ENCODE measurements at places on chromosomes 7 and 10.

DNA sequence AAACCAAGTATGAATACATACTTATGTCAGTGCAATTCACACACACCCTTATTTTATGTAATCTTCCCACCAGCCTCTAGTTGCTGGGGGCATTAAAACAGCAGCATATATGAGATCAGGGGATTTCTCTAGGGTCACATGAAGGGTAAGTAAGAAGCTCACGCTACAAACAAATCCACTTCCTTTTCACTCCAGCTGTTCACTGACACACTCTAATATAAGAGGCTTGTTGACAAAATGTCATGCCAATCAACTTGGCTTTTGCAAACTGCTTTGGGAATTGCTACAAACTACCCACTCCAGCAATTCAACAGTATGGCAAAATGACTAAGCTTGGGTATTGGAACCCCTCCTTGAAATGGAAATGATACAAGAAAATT lies 10.3 kb downstream of the FAM3C start:
- no peak for DNase-seq

- DNase-seq, result peak; percentile 37
These were observed 19.6 kb upstream of the PRKAG2 start for GRCh38 chr7:151896486-151896885.

- DNase-seq, result no peak
These were observed 89.2 kb downstream of the HERPUD2 start for GRCh38 chr7:35605760-35606159.

DNA sequence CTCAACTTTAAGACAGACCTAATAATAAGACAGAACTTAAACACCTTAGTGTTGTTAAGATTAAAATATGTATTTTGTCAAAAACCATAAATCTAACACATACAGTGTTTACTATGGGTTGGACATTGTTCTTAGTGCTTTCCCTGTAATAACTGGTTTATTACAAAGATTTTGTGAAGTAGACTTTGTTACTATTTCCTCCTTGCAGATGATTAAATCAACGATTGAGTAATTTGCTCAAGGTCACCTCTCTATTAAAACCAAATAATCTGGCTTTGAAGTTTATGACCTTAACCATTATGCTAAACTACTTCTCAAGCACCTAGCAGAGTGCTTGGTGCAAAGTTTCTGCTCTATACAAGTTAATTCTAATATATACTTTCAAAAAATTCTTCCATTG lies 102.7 kb upstream of the FAM3C start:
- DNase-seq, result no peak

DNA sequence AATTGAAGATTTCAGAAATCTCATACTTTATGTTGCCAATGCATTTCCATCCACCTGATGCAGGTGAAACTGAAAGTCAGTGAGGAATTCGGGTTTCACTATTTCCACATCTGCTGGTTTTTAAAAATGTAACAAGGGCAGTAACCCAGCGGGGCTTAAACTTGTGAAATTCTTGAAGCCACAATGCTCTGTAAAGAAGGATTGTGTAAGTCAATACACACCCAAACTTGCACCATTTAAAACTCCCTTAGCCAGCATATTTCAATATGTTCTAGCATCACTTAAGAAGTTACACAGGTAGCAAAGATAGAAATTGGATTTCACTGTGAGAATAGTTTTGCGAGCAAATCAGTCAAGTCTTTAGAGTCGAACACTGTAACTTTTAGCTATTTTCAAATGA lies 386.1 kb downstream of the PLXDC2 start:
- no peak for DNase-seq

DNA sequence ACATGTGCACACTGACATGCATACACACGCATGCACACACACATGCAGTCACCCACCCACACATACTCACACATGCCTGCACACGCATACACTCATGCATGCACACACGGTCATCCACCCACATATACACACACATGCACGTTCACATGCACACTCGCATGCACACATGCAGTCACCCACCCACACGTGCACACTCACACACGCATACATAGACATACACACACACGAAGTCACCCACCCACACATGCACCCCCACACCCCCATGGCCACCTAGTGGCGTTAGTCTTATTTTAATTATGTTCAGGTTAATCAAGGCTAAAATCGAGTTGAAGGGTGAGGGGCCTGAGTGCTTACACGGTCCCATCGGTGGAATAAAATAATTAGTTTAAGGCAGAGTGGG lies 96.8 kb downstream of the DNAJB6 start:
- DNase-seq, result no peak

GRCh38 chr10:116274064-116274904 lies 1.3 kb upstream of the GFRA1 start:
- DNase-seq, result peak; percentile 71

DNA sequence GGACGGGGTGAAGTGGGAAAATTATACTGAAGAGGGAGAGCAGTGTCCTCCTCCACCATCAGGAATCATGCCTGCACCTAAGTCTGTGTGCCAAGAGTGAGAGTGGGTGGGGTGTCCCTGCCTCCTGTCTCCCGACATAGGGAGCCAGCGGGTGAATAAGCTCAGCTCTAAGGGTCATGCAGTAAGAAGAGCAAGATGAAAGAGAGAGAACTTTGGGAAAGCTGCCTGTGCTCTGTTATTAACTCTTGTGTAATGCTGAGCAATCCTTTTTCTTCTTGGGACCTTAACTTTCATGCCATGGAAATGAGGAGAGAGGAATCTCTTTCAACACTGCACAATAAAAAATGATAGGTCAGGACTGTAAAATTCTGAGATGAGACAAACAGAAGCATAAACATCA lies 7.9 kb upstream of the TCAF1 start:
- no peak for DNase-seq

GRCh38 chr7:39212876-39213275 lies 235.2 kb downstream of the POU6F2 start:
- DNase-seq, result no peak

DNA sequence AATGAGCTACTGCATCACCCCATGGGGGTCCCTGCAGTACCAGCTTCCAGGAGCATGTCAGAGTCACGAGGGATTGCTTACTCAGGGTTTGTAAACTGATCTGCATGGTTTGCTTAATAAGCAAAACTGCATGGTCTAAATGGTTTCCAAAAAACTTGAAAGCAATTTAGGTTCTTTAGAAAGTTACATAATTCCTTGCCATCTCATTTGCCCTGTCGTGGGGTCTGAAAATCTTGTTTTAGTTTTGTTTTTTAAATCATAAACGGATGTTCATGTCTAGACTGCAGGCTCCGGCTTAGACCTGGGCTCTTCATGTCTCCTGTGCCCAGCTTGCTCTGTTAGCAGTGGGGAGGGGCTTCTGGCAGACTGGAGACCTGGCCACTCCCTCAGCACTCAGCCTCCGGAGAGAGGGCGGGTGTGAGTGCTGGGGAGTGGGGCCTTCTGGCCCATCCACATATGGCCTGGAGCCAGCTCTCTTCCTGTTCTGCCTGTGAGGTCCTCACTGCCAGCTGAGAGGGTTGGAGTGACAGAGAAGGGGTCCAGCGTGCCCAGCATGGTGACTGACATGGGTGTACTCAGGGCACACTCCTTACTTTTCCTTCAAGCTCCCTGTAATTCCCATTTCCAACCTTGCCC lies 17.5 kb downstream of the PRF1 start:
- peak; percentile 94 for DNase-seq

DNA sequence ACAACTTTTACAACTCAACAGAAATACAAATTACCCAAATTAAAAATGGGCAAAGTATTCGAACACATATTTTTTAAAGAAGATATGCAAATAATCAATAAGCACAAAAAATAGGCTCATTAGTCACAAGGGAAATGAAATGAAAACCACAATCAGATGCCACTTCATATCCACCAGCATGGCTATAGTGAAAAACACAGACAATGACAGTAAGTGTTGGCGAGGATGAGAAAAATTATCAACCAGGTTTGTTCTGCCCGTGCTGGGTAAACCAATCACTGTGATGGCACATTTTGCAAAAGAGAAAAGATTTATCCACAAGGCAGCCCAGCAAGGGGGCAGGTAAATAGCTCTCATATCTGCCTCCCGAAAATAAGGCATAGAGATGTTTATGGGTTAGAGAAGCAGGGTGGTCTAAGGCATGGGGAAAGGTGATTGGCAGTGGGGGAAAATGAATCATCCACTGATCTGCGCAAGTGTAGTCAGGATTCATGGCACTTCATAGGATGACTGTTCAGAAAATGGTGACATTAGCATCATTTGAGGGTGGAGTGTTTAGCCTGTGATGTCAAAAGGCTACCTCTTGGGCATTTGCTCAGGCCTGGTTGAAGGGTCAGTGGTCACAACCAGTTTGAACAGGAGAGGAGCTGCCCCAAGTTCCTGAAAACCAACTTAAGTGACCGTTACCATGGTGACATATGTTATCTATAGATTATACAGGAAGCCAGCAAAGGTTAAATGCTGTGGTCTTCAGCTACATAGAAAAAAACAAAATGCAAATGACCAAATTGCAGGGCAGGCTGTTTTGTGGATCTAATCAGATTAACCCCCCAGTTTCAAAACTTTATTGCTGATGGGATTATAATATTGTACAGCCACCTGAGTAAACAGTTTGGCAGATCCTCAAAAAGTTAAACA lies 8.0 kb upstream of the CFAP70 start:
- DNase-seq, result no peak

DNA sequence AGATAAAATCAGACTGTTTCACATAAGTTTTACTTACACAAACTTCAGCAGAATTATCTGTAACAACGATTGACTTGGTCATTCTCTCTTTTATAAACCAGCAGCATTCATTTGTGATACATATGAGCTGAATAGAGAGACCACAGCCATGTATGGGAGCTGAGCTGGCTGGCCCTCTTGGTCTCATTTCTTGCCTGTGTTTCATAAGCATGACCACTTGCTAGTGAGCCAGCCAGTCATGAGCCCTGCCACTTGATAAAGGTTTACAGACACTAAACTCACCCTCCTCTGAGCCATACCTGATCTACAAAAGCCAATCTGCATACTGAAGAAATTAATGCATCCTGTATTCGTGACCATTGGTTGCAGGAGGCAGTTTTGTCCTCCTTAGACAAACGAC lies 82.1 kb downstream of the PKD1L1 start:
- no peak for DNase-seq

GRCh38 chr10:17113889-17114540 lies 15.6 kb downstream of the CUBN start:
- DNase-seq, result no peak

GRCh38 chr10:99161165-99161564 lies 74.5 kb downstream of the HPSE2 start:
- no peak for DNase-seq

DNA sequence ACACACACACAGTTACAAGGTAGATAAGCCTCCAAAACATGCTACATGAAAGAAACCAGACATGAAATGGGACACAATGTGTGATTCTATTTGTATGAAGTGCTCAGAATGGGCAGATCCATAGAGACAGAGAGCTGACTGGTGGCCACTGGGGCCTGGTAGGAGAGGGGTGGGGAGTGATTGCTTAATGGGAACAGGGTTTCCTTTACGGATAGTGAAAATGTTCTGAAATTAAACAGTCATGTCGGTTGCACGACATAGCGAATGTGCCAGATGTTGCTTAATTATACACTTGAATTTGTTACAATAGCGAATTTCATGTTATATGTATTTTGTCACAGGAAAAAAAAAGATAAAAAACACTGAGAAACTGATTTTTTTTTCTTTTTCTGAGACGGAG lies 122.3 kb downstream of the SPDYE5 start:
- no peak for DNase-seq

- no peak for DNase-seq
These were observed 26.2 kb downstream of the PRKAR2B start for GRCh38 chr7:107070710-107071109.

- peak; percentile 51 for DNase-seq
These were observed 60.9 kb downstream of the CALML3 start for GRCh38 chr10:5585517-5586206.

- DNase-seq, result no peak
These were observed 4.0 kb upstream of the CROT start for GRCh38 chr7:87341441-87341840.

GRCh38 chr10:66827353-66827752 lies 98.5 kb upstream of the LRRTM3 start:
- DNase-seq, result no peak

- no peak for DNase-seq
These were observed 282.0 kb downstream of the ADK start for GRCh38 chr10:74432841-74433594.

GRCh38 chr7:142733271-142733670 lies 16.0 kb upstream of the PRSS1 start:
- DNase-seq, result no peak
